ENCODE measurements at places on chromosomes 12 and 14. TPM values are rescaled to one million over a fixed set of nuclear protein-coding genes. Genes with fewer than 3 reads are reported as not detected.

Gene ASIC1
- total RNA-seq, result 4.8 TPM

Gene KRT79
- total RNA-seq, result not detected

Gene MANSC1
- 4.8 TPM for total RNA-seq

Gene FBXO21
- total RNA-seq, result 43.8 TPM

Gene ANO6
- 56.9 TPM for total RNA-seq

Gene NOVA1
- total RNA-seq, result 6.2 TPM

Gene FITM1
- 0.13 TPM for total RNA-seq

Gene PPM1H
- 7.0 TPM for total RNA-seq

Gene TSHR
- total RNA-seq, result not detected

Gene NRL
- 1.0 TPM for total RNA-seq

Gene KRT6A
- 0.27 TPM for total RNA-seq

Gene ETFBKMT
- 0.92 TPM for total RNA-seq

Gene DPPA3
- total RNA-seq, result not detected

Gene C12orf54
- total RNA-seq, result not detected

Gene P2RX2
- total RNA-seq, result not detected

Gene BHLHE41
- total RNA-seq, result 0.57 TPM

Gene BEGAIN
- 11.0 TPM for total RNA-seq

Gene DAO
- not detected for total RNA-seq

Gene KCNMB4
- total RNA-seq, result 0.18 TPM

Gene DNAJC22
- total RNA-seq, result 19.2 TPM

Gene OAS1
- 66.8 TPM for total RNA-seq

Gene PRH2
- not detected for total RNA-seq

Gene SLC17A8
- not detected for total RNA-seq

Gene ST8SIA1
- total RNA-seq, result 0.06 TPM

Gene EML1
- 40.3 TPM for total RNA-seq

Gene ALX1
- total RNA-seq, result 5.6 TPM

Gene KRT78
- total RNA-seq, result not detected

Gene RBP5
- total RNA-seq, result not detected

Gene DCN
- not detected for total RNA-seq

Gene EIF2S3B
- total RNA-seq, result 0.82 TPM

Gene PTPN6
- total RNA-seq, result 10.3 TPM

Gene MGP
- 0.06 TPM for total RNA-seq

Gene OLR1
- 2.6 TPM for total RNA-seq

Gene ADGRD1
- 0.57 TPM for total RNA-seq

Gene C12orf42
- total RNA-seq, result not detected

Gene PPP1R36
- 0.33 TPM for total RNA-seq

Gene EFS
- not detected for total RNA-seq

Gene SPIC
- total RNA-seq, result not detected

Gene GLT1D1
- total RNA-seq, result not detected

Gene KRT2
- total RNA-seq, result not detected

Gene TMTC2
- total RNA-seq, result 1.1 TPM

Gene FOXN4
- 0.12 TPM for total RNA-seq

Gene SERPINA9
- not detected for total RNA-seq

Gene GUCY2C
- total RNA-seq, result 0.01 TPM

Gene SMIM41
- not detected for total RNA-seq

Gene ETV6
- total RNA-seq, result 4.6 TPM

Gene TAS2R42
- total RNA-seq, result not detected

Gene GAPDH
- total RNA-seq, result 6,616 TPM

Gene PCED1B
- 54.7 TPM for total RNA-seq

Gene HAL
- total RNA-seq, result 0.06 TPM

Gene RPGRIP1
- 0.37 TPM for total RNA-seq

Gene VRTN
- not detected for total RNA-seq

Gene MIP
- total RNA-seq, result 0.20 TPM

Gene ISCA2
- 37.1 TPM for total RNA-seq

Gene TMEM132D
- total RNA-seq, result not detected

Gene ALDH1L2
- total RNA-seq, result 3.3 TPM

Gene KLRB1
- total RNA-seq, result not detected
